IPS DF 19.7 (cell line): ENCODE measurements at places on chromosomes 7 and 10.

GRCh38 chr7:107922886-107923285, 31.9 kb downstream of the DLD start:
- no peak for DNase-seq

DNA sequence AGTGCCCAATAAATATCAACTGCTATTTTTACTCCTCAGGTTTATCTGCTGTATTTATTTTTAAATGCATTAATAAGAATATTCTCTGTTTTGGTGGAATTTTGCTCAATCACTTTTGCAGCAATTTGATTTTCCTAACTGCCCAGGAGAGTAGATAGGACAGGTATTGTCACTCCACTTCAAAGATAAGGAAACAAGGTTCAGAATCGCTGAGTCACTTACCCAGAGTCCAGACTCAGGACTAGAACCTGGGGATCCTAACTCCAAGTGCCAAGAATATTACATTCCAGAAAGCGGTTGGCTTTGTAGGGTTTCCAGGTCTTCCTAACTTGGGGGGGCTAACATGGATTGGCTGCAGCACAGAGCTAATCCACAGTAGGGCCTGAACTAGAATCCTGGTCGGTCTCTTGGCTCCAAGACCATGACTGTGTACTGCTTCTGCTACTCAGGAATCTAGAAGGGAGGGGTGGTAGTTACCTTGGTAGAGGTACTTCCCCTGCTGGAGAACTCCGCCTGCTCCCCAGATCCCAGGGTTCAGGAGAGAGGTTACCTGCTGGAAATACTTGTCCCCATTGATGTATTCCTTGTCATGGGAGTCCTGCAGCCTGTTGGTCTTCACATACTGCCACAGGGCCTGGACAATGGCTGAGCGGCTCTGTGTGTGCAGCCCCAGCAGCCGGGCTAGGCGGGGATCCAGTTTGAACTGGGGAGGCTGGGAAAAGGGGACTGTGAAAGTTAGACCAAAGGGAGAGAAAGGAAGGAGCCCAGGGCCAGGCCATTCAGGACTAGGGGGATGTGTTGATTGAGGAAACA, 7.3 kb downstream of the SMARCD3 start:
- DNase-seq: no peak

DNA sequence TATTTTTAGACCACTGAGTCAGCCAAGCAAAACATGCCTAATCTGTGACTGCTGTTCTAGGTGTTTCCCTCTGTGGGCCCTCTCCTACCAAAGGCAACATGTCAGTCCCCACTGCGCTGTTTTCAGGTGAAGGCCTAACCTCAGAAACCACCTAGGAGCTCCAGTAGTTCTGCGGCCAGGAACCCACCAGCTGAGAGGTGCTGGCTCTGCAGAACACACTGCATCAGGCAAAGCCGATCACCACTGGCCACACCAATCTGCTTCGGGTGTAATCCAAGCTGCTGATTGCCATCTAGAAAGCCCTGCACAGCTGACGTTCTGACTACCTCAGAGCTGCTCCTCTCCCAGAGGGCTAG, 14.9 kb downstream of the CAMK2G start:
- no peak for DNase-seq

- DNase-seq: no peak
Observed at GRCh38 chr10:61397175-61397986, 55.8 kb downstream of the TMEM26 start.

DNA sequence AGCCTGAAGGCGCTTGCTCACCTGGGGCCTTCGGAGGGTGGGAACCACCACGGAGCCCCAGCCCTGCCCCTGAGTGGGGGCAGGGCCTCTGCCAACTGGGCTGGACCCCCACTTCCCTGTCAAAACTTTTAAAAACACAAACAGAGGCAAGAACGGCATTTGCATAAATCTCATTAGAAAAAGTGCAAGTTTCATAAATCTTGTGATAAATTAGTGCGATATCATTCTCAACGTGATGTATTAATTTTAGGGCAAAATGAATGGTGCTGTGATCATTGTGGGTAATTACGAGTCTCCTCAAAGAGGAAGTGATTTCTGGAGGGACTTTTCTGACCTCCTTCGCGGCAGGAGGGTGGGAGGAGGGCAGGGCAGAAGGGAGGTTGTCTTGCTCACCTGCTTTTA, 98.3 kb downstream of the CDH23 start:
- DNase-seq: no peak

GRCh38 chr10:60170250-60170649, 219.4 kb downstream of the ANK3 start:
- DNase-seq: no peak

DNA sequence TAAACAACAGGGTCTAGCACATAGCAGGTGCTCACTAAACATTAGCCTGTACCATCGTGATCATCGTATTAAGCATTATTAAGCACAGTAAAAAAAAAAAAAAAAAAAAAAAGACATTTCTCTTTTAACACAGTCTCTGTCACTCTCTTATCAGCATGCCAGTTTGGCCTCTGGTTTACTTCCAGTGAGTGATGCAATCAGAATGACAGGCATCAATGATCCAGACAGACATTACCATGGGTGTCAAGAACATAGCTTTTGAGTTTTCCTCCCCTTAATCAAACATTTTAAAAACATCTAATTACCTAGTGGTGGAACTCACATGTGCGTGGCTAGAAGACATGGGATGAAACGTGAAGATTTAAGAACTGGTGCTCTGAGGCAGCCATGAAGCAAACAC, 115.8 kb downstream of the CTTNBP2 start:
- no peak for DNase-seq

DNA sequence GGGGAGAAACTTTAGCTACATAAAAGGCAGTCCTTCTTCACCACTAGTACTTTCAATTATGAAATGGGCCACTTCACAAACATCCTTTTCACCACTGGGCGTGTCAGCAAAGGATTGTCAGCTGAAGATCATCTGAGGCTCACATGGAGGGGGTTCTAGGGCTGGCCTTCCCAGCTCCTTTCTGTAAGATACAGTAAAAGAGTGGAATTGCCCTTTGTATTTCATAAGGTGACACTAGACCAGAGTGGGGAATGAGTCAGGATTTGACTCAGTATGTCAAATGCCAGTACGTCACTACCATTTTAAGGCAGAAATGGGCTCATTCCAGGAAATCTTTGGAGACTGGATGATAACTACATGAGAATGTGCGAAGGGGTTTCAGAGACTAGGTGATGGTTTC, 21.2 kb upstream of the BLOC1S2 start:
- no peak for DNase-seq

- no peak for DNase-seq
Observed at GRCh38 chr10:96072674-96073073, 29.3 kb downstream of the CCNJ start.

- no peak for DNase-seq
Observed at GRCh38 chr10:76451911-76452310, 1020.5 kb downstream of the LRMDA start.

GRCh38 chr10:119026301-119027110, 3.0 kb upstream of the NANOS1 start:
- DNase-seq: no peak

GRCh38 chr7:117717357-117717756, 155.9 kb downstream of the CTTNBP2 start:
- no peak for DNase-seq

DNA sequence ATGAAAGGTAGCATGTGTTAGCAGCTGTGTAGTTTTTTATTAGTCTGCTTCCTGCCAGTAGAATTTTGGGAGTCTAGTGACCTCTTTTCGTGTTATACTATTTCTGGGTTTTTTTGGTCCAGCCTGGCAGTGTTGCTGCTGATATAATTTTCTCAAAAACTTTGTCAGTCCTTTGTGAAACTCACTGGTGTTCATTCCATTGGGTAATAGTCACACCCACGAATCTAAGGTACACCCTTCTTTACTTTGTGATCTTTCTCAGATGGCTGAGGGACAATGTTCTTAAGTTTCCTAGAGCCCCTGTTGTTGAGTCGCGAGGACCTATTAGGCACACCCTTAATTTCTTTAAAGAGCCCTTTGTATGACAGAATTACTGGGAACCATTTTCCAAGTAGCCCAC, 52.3 kb downstream of the TPST1 start:
- no peak for DNase-seq

DNA sequence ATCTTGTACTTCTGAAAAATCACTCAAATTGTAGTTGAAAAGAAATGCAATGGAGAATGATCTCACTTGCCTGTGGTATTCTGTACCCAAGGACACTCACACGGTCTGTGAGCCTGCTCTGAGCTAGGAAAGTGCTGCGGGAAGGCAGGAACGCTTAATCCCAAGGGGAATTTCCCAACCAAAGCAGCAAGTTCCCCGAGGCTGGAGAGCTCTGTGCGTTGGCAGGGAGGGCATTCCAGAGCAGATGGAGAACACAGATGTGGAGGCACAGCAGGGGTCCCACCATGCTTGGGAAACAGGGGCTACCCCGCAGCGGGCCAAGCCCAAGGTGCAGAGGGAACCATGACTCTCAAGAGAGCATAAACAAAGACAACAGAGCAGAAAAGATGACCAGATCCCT, 13.6 kb downstream of the SVIL start:
- DNase-seq: no peak

GRCh38 chr7:109549471-109550193, 980.0 kb downstream of the DNAJB9 start:
- DNase-seq: no peak

GRCh38 chr10:106424054-106424453, 740.5 kb downstream of the SORCS1 start:
- DNase-seq: no peak

GRCh38 chr10:79336276-79336675, 11.0 kb upstream of the PPIF start:
- DNase-seq: no peak

- DNase-seq: no peak
Observed at GRCh38 chr7:36260481-36260880, 107.4 kb downstream of the EEPD1 start.

- no peak for DNase-seq
Observed at GRCh38 chr7:36312064-36312914, 77.4 kb upstream of the ANLN start.

DNA sequence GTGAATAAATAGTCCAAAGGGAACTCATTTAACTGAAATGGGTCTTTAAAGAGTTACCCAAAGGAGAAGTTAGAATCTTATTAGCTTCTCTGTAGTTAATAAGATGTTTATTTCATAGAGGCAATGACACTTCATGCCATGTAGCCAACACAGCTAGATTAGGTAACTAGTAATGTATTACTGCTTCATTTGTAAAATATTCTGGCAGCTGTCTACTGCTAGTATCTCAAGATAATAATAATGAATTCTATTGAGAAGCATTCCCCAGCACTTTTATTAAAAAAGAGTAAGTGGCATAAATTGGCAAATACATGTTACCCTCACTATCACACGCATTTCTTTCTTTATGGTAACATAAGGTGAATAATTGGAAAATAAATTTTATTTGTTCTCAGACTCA, 10.1 kb downstream of the PAPSS2 start:
- DNase-seq: no peak

GRCh38 chr10:91901784-91902677, 7.3 kb downstream of the FGFBP3 start:
- DNase-seq: no peak

DNA sequence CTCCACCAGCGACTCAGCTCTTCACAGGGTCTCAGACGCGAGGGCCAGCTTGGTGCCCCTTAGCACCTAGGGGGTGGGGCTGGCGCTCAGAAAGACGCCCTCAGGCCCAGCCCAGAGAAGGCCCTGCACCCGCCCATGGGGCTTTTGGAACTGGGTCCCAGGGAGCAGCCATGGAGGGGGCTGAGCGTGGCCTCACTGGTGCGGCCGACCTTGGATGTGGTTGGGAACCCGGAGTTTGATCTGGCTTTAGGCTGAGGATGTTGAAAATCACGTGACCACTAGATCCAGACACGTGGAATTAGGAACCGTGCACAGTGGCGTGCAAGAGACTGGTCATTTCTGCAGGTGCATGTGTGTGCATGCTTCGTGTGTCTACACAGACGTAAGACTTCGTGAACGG, 185.4 kb downstream of the DNAJB6 start:
- no peak for DNase-seq

DNA sequence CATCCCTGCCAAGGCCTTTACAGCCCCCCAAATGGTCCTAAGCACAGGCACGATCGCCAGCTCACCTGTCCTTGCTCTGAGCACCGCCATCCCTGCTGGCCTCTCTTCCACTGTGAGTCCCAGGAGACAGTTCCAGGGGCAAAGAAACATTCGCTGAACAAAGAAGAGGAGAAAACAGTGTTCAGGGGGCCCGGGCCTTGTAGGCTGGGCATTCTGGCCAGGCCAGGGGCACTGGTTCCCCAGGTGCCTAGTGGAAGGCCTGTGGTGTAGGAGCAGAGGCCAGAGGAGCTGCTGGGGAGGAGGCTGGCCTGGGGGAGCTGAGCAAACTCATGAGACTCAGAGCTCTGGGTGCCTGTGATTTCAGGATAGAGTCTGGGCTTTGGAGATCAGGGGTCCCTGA, 22.6 kb downstream of the AQP1 start:
- no peak for DNase-seq

GRCh38 chr10:45058992-45059561, 58.4 kb downstream of the ZNF22 start:
- DNase-seq: no peak

GRCh38 chr10:71679425-71679824, 40.2 kb downstream of the C10orf105 start:
- no peak for DNase-seq

DNA sequence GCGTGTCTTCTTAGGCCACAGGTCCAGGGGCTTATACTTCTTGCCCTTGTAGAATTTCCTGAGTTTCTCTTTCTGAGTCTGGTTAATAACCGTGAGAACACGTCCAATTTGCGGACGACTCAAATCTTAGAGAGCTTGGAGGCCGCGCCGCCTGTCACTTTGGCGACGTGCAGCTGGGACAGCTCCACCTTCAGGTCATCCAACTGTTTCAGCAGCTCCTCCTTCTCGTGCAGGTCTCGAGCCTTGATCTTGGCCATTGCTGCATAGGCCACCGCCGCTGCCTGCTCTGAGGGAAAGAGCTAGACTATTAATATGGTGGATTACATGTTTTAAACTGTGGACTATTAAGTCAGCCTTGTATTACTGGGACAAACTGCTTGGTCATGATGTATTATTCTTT, 26.9 kb downstream of the EVX1 start:
- DNase-seq: no peak

DNA sequence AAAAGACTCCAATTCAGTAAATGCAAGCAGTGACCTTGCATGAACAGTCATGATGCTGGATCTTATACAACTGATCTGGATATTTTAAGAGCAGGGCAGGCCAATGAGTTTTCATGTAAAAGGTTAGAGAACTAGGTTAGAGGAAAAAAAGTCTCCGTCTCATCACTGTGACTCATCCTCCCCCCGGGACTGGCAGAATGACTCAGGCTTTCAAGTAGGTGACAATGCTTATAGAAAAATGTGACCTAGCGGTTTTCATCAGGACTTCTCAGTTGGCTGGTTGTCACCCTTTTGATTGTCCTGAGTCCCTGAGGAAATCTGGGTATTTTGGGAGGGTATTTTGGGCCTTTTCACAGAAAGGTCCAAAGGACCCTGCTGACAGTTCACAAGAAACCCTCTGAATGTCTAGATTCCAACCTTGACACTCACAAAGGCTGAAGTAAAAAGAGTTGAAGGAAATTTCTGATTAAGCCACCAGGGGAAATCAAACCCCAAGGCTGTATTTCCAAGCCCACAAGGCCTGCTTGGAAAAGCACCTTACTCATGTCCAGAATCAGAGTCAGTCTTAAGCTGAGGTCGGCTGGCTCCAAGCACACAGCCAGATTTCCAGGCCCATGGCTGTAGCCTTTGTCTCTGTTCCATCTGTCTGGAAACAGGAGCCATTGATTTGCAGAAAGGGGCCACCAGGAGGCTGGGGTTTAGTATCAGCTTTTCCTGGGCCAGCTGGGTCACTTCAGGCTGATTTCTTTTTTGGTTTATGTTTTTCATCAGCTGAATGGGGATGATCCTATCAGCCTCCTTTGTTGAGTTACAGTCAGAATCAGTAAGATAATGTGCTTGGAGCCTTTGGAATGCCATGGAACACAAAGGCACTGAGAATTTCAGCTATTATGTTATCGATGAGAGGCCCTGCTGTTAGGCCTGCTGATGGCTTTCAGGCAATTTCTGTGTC, 226.4 kb upstream of the HABP2 start:
- no peak for DNase-seq
